ENCODE measurements at places on chromosomes 5 and 9.
A peak's percentile ranks its signal among the peaks of the same experiment; 100 is the strongest.

- no peak for DNase-seq
Observed at GRCh38 chr5:167051402-167051768, 1240.1 kb upstream of the WWC1 start.

DNA sequence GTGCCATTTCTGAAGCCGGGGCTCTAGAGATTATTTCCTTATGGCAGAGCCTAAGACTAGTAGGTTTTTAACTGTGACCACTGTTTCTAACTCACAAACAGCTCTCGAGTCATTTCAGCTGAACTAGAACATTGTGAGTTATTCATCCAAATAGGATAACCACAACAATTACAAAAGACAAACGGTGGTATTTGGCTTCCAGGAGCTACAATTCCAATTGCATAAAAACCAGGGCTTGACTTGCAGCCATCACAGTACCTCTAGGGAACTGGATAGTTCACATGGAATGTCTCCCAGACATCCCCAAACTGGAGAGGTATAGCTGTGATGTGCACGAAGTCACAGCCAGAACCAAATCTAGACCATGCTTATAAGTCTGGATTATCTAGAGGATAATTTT lies 224.8 kb downstream of the FAM114A2 start:
- no peak for DNase-seq

DNA sequence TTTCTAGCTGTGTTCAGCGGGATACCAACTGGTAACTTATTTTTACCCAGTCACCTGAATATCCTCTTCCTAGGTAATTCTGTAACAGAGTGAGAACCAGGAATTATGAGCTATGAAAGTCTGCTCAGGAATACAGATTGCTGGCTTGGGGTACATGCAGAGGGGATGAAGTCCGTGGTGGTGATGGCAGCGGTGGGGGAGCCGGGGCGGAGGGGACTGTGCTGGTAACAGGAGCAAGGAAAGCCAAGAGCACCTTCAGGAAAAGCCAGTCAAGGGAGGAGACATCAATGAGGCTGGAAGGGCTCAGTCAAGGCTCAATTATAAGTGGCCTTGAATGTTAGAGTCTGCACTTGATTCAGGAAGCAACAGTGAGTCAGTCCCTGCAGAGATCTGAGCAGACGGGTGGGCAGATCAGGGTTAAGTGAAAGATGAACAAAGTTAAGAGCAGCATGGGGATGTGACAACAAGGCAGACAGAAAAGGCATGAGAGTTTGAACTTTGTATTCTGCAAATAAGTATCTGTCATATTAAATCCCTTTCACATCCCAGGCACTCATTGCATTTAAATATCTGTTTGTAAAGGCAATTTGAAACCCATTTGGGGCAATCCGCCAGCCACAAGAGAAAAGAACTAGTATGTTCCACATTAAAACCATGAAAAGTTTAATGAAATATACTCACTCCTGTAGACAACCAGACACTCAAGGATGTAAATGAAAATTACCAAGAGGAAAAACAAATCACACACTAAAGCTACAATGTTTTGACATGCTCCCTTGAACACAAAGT lies 101.2 kb downstream of the TTC39B start:
- DNase-seq: peak; percentile 68

DNA sequence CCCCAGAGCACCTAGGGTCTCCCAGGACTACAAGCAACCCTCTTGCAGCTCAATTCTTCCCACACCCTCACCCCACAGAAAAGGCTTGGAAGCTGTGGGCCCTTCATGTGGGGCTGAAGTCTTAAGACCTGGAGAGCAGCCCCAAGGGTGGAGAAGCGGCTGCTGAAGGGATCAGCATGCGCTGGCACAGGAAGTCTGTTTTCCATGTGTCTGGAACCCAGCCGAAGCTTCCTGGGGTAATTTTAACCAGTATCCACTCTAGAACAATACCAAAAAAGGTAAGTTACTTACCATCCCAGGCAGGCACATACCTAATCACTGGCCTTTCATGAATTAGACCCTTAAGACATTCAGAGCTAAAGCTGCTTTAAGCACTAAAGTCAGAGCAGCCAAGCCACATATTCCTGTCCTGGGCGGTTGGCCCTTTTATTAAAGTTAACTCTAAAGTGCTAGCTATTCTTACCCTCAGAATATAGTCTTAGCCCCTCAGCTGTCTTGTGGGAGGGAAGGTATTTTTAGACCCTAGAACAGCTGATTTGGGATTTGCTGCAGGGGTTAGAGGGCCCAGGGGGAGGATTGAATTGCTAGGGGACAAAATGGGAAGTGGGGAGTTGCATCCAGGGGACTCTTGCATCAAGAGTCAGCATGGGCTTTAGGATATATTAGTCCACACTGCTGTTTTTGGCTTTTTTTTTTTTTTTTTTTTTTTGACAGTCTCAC lies 6.9 kb downstream of the IL17B start:
- no peak for DNase-seq

GRCh38 chr5:169062690-169063089 lies 238.2 kb downstream of the SLIT3 start:
- no peak for DNase-seq

DNA sequence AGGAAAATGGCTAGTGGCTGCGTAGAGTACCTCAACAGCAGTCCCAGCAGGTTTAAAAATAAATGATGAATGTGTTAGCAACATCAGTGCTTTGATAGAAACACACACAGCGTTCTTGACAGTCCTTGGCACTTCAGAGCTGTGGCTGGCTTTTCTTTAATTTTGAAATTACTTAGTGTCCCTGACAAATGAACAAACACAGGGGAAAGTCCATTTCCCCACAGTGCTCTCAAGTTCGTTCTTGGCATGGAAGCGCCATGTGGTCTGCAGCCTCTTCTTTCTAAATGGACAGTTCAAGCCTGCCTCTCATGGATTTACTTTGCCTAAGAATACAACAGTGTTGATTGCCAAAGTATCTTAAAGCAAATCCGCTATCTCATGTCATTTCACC lies 102.2 kb downstream of the ADAMTS12 start:
- no peak for DNase-seq

DNA sequence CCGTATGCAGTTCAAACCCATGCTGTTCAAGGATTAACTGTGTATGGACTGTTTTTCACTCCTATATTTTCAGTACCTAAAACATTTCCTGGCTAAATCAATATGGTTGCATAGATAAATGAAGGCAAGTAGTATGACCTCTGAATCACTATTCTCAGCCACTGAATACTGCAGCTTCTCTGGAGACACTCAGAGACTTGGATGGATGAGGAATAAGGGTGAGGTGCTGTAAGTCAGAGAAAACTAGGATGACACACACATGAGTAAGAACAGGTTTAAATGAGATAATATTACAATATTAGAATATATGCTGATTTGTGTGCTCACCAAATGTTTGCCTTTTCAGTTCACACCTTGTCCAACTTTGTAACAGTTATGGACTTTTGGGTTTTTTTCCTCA lies 26.0 kb upstream of the ANXA1 start:
- no peak for DNase-seq

Data from NCI-H69 (cell line).